Esophagus muscularis mucosa (tissue), 4 donors: ENCODE measurements at places on chromosomes 7 and 10. TPM values are rescaled to one million over a fixed set of nuclear protein-coding genes. Genes with fewer than 3 reads are reported as not detected.

CXCL12 gene
- 48.6 TPM for total RNA-seq

PDE1C gene
- total RNA-seq: 25.5 TPM

CYP26A1 gene
- total RNA-seq: not detected

ELFN1 gene
- 0.86 TPM for total RNA-seq

FHIP2A gene
- 36.3 TPM for total RNA-seq

OR6V1 gene
- not detected for total RNA-seq

CTAGE6 gene
- not detected for total RNA-seq

SLC18A2 gene
- total RNA-seq: 0.65 TPM
